ENCODE measurements at places on chromosomes 3 and 15.

GRCh38 chr3:25372167-25372566 lies 55.9 kb upstream of the RARB start:
- DNase-seq, result no peak

DNA sequence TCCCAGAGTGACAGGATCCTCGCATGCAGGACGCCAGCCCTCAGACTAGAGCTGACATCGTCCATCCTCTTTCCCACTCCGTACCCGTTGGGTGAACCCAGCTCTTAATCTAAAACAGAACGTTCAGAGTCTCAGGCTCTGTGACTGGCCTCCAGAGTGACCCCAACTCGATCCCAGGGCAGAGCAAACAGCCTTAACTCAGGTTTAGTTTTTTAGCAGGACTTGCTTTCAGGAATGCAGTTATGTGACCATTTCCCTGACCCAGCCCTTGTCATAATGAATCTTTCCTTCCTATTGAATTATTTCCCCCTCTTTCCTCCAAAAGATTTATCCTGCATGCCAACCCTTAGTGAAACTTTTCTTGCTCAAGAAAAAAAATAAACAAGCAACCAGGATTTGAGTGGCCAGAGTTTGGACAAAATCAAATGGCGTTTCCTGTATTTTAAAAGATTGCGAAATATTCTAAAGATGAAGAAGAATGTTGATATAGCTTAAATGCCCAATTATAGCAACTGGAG lies 47.8 kb upstream of the RARB start:
- DNase-seq, result no peak

- DNase-seq, result no peak
Observed at GRCh38 chr15:71678191-71678590, 132.2 kb upstream of the NR2E3 start.

GRCh38 chr15:89808160-89808870 lies 6.3 kb downstream of the ANPEP start:
- DNase-seq, result no peak

GRCh38 chr3:100776746-100777145 lies 67.5 kb downstream of the TFG start:
- no peak for DNase-seq

DNA sequence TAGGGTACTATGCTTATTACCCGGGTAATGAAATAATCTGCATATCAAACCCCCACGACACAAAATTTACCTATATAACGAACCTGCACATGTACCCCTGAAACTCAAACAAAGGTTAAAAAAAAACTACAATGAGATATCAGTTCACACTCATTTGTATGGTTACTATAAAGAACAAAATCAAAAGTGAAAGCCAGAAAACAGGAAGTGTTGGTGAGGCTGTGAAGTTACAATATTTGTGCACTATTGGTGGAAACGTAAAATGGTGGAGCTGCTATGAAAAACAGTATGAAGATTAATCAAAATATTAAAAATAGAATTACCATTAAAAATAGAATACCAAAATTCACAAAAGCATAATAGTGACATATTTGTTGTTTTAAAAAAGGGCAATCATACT lies 128.9 kb downstream of the ZIC1 start:
- no peak for DNase-seq
